NCI-H524 (cell line): ENCODE measurements at places on chromosomes 1 and 21.

GRCh38 chr1:40894455-40894854 is 32.3 kb upstream of the CITED4 start:
- no peak for DNase-seq

GRCh38 chr1:11316701-11317100 is 43.7 kb downstream of the UBIAD1 start:
- no peak for DNase-seq

DNA sequence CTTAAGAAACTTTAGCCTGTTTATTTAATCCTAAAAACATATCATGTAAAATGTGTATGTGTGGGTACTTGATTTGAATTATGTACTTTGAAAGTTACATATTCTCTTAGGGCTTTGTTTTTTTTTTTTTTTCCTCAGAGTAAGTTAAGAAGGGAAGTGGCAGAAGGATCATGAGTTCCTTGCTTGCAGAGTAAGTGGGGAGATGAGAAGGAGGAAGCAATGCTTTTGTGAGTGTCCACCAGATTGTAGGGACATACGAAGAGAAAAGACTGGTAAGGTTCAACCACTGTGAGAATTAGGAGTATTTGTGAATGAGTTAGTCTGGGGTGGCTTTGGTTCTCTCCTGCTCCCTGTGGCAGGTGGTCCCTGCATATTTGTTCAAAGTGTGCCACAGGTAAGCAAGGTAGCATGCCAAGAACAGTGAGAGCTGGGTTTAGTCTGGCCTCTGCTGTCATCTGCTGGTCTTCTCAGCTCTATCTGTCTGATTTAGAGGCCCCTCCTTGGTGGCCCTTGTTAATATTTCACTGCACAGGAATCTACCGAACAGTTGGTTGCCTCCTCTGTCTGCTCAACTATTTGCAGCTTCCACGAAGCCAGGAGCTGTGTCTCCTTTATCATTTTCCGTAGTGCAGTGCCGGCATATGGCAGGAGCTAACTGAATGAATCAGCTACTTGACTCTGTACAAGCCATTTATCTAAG is 9.5 kb downstream of the DNM3 start:
- no peak for DNase-seq

GRCh38 chr1:14517841-14518180 is 80.7 kb upstream of the KAZN start:
- DNase-seq, result no peak

- DNase-seq, result no peak
Measured at GRCh38 chr1:14876747-14877146, 276.8 kb upstream of the TMEM51 start.

DNA sequence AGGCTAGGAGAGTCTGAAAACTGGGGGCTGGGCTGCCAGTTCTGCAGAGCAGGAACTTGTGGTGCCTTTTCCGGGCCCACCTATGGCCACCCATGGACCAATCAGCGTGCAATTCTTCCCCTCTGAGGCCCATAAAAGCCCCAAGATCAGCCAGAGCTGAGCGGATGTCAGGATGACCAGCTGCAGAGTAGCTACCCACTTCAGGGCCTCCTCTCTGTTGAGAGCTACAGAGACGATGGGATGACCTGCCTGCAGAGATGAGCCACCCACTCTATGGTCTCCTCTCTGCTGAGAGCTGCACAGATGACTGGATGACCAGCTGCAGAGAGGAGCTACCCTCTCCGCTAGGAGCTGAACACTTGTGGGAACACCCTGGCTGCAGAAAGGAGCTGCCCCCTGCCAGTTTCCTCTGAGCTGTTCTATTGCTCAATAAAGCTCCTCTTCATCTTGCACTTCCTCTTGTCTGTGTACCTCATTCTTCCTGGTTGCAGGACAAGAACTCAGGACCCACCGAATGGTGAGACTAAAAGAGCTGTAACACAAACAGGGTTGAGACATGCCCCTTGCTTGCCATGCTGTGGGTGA is 12.8 kb upstream of the AADACL4 start:
- no peak for DNase-seq
